ENCODE measurements at places on chromosomes 11 and 22. TPM values are rescaled to one million over a fixed set of nuclear protein-coding genes. Genes with fewer than 3 reads are reported as not detected.
A peak's percentile ranks its signal among the peaks of the same experiment; 100 is the strongest.

GRCh38 chr11:121123496-121124069, 22.5 kb downstream of the TECTA start:
- no peak for DNase-seq

DNA sequence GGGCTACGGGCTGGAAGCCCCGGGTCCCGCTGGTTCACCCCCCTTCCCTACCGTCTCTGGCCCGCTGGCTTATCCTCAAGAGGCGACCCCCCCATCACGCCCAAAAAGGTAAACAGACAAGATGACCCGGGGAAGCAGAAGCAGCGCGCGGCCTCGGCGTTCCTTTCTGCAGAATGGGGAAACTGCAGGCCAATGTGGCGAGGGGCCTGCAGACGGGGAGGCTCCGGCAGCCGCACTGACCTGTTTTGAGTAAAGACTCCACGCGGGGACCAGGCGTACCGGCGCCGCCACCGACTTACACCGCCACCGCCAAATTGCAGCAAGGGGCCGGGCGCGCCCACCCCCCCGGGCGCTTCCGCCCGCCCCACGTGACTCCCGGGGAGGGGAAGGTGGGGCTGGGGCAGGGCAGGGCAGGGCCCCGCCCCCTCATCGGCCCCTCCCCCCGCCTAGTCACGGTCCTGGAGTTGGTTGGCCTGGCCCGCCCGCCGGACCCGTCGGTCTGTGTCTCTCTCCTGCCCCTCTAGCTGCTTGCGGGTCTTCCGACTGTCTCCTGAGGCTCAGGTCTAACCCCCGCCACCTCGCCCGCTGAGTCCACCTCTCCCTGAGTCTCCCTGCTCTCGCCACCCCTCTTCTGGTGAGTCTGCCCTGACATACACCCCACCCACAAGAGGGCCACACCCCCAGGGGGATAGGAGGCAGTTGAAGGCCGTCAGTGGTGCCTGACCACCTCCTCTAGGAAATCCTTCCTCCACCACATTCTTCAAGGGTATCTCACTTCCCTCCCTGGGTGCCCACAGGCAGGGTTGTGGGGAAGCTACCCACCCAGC, at the start of gene ARAP1:
TSS of gene ARAP1 (minus strand) at position 321 of the 827 bp plus-strand sequence. CDS start 25,280 bp downstream, outside the sequence.
- DNase-seq, result peak; percentile 68

- no peak for DNase-seq
Measured at GRCh38 chr11:72643547-72643946, 30.7 kb downstream of the PDE2A start.

GRCh38 chr11:83456075-83456474, 169.9 kb upstream of the CCDC90B start:
- DNase-seq, result peak; percentile 41

DNA sequence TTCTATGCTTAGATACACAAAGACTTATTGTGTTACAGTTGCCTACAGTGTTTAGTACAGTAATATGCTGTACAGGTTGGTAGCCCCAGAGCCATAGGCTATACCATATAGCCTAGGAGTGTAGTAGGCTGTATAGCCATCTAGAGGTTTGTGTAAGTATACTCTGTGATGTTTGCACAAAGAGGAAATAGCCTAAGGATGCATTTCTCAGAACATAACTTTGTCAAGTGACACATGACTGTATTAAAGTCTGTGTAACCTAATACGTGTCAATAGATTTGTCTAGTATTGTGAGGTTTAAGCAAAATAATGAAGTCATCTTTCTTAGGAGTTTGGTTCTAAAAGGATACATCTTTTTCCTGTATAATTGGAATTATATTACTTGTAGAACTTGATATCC, 5.5 kb downstream of the ZC3H12C start:
- no peak for DNase-seq

GRCh38 chr11:39036021-39036420, 2423.4 kb downstream of the LRRC4C start:
- no peak for DNase-seq

- no peak for DNase-seq
Measured at GRCh38 chr11:35622070-35622469, 3.8 kb downstream of the FJX1 start.

Gene GUCY1A2
- polyA plus RNA-seq, result 2.5 TPM

GRCh38 chr11:14364322-14364721, 5.3 kb upstream of the RRAS2 start:
- DNase-seq, result no peak

Gene SEC14L2
- 7.0 TPM for polyA plus RNA-seq

Gene HOATZ
- 0.28 TPM for polyA plus RNA-seq

GRCh38 chr22:42052765-42053164, 17.8 kb downstream of the NAGA start:
- DNase-seq, result no peak

DNA sequence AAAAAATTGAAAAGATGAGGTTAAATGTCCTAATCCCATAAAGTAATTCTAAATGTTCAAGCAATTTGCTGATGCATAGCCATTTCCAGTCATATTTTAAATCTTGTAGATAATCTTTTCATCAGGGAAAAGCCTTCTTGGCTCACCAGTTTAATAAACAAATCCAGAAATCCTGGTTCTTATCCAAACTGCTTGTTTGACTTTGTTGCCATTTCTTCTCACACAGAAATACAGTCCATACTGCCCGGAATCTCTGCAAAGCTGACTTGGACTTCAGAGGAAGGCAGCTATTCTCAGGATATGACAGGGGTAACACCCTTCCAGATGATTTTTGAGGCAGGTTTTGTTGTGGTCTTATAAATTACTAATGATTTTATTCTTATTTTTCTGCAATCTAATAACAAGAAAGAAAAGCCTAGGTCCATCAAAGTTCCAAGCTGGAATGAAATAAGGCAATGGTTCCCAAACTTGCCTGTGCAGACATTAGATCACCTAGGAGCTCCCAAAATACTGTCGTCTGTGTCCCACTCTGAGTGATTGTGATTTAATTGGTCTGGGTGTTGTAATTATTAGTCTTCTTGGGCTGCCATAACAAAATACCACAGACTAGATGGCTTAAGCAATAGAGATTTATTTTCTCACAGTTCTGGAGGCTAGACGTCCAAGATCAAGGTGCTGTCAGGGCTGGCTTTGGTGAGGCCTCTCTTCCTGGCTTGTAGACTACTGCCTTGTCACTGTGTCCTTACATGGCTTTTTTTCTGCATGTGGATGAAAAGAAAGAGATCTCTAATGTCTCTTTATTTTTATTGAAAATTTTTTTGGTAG, 55.1 kb upstream of the RCE1 start:
- DNase-seq, result no peak

- no peak for DNase-seq
Measured at GRCh38 chr11:330307-330693, 9.6 kb upstream of the IFITM3 start.

DNA sequence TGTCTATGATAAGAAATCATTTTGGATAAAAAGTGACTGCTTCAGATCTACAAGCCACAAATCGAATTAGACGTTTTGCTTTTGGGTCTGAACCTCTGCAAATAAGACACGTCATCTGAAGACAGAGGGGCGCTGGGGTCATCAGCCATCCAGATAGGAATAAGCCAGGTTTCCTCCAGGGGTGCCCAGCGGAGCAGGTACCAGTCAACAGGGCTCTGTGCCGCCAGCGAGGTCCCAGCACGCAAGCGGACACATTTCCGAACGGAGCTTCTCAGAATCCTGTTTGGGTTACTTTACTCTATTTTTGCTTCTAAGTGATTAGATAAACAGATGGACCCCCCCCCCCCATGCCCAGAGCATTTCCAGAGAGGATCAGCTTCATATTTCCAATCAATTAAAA, 873.8 kb downstream of the BRD1 start:
- DNase-seq, result no peak

Gene NXPE4
- polyA plus RNA-seq, result not detected

- no peak for DNase-seq
Measured at GRCh38 chr11:11391796-11392463, 38.9 kb upstream of the CSNK2A3 start.

DNA sequence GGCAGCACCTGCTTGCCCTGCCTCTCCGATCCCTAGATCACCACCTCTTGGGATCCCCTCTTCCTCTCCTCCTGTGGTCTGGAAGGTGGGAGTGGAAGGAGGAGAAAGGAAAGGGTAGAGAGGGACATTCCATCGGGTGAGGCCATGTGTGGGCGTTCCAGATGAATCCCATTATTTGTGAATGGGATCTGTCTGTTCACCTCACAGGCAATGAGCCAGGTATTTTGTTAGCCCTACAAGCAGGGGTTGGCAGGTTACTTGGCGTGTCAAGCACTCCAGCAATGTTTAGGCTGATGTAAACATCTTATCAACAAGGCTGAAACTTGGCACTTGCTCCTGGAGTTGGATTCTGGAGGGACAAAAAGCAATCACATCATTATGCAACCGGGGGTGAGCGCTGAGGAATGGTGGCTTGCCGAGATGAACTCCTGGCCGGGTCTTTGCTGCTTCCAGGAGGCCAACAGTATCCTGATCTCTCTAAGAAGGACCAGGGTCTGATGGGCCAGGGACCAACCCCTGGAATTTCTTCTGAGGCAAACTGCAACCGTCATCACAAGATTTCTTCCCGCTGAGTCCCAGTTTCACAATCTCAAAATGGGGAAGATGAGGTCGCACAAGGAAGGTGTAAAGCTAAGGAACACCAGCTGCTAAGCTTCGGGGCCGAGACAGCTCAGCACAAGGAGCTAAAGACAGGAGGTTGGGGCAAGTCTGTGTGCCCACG, 7.8 kb downstream of the ADAMTS8 start:
- no peak for DNase-seq

Gene PNPLA3
- 2.0 TPM for polyA plus RNA-seq

DNA sequence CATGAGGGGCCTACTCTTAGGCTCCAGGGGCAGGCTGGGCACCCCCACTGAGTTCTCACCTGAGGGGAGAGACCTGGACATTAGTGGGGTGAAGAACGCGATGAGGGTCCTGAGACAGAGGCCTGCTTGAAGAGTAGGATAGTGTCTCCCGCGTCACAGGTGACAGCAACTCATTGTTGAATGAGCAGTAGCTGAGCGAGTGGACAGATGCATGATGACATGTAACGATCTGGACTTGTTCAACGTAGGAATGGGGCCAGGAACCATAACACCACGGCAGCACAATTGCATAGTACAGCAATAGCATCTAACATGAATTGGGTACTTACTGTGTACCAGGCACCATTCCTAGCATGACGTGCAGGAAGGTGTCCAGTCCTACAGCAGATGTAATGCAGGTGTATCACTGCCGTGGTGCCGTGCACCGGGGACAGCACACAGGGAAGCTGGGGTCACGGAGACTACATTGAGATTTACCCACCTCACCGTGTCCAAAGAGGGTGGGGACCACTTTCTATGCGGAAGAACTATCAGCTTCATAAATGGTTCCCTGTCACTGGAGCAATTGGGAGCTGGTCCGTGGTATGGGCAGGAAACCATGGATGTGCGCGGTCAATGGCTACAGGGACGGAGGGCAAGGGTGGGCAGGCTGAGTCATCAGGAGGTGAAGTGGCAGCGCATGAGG, 1019.1 kb downstream of the TBC1D22A start:
- no peak for DNase-seq

Gene HEPHL1
- 0.33 TPM for polyA plus RNA-seq

DNA sequence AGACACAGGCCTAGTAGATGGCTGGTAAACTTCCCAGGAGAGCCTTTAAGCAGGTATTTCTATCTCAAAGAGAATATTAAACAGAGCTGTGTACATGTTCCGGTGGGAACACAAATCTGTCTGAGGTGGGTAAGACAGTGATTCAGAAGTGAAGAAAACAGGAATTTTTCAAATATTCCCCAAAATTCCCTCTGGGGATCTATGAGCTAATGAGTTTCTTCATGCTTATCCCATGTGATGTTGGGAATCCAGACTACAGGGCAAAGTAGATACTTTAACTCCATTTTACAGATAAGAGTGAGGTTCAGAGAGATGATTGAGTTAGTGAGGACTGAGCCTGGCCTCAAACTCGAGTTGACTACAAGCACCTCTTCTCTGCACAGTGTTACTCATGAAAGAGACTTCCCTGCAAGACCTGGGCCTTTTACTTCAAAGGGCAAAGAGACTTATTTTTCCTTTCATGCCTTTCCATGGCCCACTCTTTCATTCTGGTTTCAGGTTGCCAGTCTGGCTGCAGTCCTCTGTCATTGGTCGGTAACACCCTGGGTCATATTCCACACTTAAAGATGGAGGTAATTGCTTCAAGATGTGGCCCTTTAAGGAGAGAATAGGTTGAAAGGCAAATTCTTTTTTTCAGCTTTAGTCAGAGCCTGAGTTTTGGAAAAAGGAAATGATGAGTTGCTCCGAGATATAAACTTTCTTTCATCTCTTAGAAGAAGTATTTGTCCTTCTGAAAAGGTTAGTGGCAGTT, 70.1 kb downstream of the CYB5R2 start:
- no peak for DNase-seq

Gene BARX2
- polyA plus RNA-seq, result 1.0 TPM

DNA sequence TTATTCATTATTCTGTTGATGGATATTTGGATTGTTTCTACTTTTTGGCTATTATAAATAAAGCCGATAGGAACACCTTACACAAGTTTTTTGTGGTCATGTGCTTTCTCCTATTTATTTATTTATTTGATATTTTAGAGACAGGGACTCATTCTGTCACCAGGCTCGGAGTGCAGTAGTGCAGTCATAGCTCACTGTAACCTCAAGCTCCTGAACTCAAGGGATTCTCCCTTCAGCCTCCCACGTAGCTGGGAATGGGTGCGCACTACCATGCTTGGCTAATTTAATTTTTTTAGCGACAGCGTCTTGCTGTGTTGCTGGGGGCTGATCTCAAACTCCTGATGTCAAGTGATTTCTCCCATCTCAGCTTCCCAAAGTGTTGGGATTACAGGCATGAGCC, 135.1 kb downstream of the UVRAG start:
- no peak for DNase-seq

DNA sequence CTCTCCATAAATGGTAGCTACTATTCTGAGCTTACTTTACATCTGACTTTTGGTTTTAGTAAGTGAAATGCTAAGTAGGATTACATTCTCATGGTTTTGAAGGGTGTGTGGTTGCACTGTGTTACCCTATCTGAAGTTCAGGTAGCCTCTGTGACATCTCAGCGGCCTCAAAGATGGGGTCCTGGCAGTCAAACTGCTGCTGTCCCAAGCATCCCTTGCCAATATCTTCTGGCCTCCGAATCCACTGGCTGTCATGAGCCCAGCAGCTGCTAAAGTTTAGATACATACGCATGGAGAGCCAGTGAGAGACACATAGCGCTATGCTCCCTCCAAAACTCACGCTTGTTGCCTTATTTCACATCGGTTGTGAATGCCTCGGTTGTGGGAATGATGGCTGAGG, 34.9 kb downstream of the UBASH3B start:
- no peak for DNase-seq

Gene LINC01488
- not detected for polyA plus RNA-seq

Gene OTOG
- 0.83 TPM for polyA plus RNA-seq

- no peak for DNase-seq
Measured at GRCh38 chr11:134288486-134288885, 12.3 kb downstream of the GLB1L3 start.

Gene SOX10
- polyA plus RNA-seq, result 1.3 TPM

- DNase-seq, result no peak
Measured at GRCh38 chr11:5197536-5197935, 2.9 kb downstream of the OR51V1 start.

GRCh38 chr22:44277386-44278135, 35.2 kb downstream of the SHISAL1 start:
- no peak for DNase-seq

All from left kidney (tissue), 8 donors.